Nephron progenitor cell (in vitro differentiated cells): ENCODE measurements at places on chromosomes 3 and 15.

- peaks cover 38% of the 10 kb centered on the region for H3K4me1 ChIP-seq
- H3K27ac ChIP-seq: no peak overlapping the region
Observed at GRCh38 chr3:56980798-56981390, 79.6 kb upstream of the SPATA12 start.

GRCh38 chr3:123498761-123499160, 49.9 kb upstream of the ADCY5 start:
- no peak for DNase-seq
- H3K4me3 ChIP-seq: no peak overlapping the region
- peaks cover 23% of the 10 kb centered on the region for H3K36me3 ChIP-seq
- peaks cover 30% of the 10 kb centered on the region for H3K4me1 ChIP-seq
- H3K27ac ChIP-seq: no peak overlapping the region
- peaks cover 4% of the 10 kb centered on the region for H3K27me3 ChIP-seq

DNA sequence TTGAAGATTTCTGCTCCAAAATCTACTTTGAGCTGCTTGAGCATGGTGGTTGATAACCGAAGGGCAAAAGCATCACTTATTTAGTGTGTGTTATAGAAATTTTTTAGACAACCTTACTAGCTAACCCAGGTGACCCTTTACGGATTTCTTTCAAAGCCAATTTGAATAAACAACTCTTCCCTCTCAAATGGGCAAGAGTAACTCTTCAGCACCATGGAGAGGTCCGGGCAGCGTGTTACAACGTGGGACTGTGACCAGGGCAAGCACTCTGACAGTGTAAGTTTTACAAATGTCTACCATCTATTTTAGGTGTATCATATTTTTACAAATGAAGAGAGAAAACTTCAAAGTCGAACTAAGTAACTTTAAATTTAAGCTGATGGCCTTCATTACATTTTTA, 471.8 kb downstream of the MFSD1 start:
- no peaks in the 10 kb centered on the region for H3K36me3 ChIP-seq
- H3K4me1 ChIP-seq: no peaks in the 10 kb centered on the region
- DNase-seq: peak; percentile 84
- H3K4me3 ChIP-seq: no peak overlapping the region
- H3K27ac ChIP-seq: no peak overlapping the region

DNA sequence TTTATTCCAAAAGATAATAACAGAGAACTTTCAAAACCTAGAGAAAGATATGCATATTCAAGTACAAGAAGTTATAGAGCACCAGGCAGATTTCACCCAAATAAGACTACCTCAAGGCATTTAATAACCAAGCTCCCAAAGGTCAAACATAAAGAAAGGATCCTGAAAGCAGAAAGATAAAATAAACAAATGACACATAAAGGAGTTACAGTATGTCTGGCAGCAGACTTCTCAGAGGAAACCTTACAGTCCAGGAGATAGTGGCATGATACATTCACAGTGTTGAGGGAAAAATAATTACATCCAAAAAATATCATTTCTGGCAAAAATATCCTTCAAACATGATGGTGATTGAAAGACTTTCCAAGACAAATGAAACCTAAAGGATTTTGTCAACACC, 185.8 kb upstream of the POU1F1 start:
- no peak for DNase-seq
- H3K4me3 ChIP-seq: no peak overlapping the region
- no peaks in the 10 kb centered on the region for H3K4me1 ChIP-seq
- H3K27ac ChIP-seq: no peak overlapping the region
- H3K27me3 ChIP-seq: peaks cover 9% of the 10 kb centered on the region

DNA sequence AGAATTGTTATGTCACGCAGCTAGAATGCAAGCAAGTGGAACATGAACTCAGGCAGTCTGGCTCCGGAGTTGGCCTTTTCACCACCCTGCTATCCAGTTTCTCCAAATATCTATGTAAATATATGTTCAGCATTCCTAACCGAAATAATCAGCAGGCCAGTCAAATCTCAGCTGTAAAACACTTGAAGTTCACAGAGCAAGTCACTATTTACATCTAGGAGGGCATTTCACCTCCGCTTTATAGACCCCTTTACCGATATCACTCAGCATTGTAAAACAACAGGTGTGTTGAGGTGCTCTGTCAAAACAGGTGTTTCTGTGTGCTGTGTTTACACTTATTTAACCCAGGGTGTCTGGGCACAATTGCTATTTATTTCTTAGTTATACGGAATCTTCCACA, 12.2 kb upstream of the HES1 start:
- H3K27me3 ChIP-seq: peaks cover 67% of the 10 kb centered on the region
- DNase-seq: no peak
- H3K27ac ChIP-seq: no peak overlapping the region
- H3K36me3 ChIP-seq: no peaks in the 10 kb centered on the region
- peaks cover 9% of the 10 kb centered on the region for H3K4me1 ChIP-seq

GRCh38 chr3:178709051-178709450, 172.8 kb downstream of the KCNMB2 start:
- H3K27me3 ChIP-seq: no peaks in the 10 kb centered on the region
- peaks cover 33% of the 10 kb centered on the region for H3K4me1 ChIP-seq
- no peak overlapping the region for H3K27ac ChIP-seq
- no peak overlapping the region for H3K4me3 ChIP-seq
- DNase-seq: no peak
- H3K36me3 ChIP-seq: no peaks in the 10 kb centered on the region

DNA sequence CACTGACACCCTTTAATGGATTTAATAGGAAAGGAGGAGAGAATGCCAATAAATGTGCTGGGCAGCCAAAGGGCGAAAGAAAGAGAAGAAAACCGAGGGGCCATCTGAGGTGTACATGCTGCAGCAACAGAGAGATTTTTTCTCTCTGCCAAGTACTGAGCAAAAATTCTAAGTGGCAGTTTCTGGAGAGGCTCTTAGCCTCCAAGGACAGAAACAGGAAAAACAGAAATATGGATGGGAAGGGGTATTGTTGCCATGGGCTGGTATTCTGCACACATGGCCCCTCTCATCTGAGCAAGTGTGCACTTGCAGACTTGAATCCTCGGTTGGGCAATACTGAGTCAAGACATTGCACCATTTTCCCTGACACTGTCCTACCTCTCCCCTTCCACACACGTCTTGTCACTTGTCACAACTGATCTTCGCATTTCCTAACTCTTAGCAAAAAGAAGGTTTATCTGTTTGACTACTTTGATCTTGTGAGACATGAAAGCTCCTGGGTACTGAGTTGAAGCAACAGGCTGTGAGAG, 73.9 kb downstream of the PRICKLE2 start:
- DNase-seq: no peak

GRCh38 chr3:144104186-144104585, 132.6 kb downstream of the DIPK2A start:
- no peaks in the 10 kb centered on the region for H3K36me3 ChIP-seq
- H3K27me3 ChIP-seq: peaks cover 7% of the 10 kb centered on the region
- H3K4me3 ChIP-seq: no peak overlapping the region

DNA sequence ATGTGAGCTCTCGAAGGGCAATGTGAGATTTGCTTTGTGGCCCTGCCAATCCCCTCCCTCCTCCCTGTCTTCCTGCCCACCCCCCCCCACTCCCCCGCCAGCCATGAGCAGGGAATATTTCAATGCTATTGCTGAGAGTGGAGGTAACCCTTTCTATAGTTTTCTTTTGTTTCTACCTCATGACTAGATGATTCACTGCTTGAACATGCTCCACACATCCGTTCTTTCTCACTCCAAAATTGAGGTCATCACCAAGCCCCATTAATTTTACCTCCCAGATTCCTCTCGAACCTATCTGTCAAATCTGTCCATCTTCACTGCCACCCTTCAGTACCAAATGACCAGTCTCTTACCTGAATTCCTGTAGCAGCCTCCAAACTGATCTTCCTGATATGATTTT, 12.2 kb downstream of the ZNF774 start:
- H3K36me3 ChIP-seq: peaks cover 20% of the 10 kb centered on the region
- no peak for DNase-seq
- no peaks in the 10 kb centered on the region for H3K27me3 ChIP-seq
- H3K4me1 ChIP-seq: peaks cover 26% of the 10 kb centered on the region
- H3K27ac ChIP-seq: no peak overlapping the region
- no peak overlapping the region for H3K4me3 ChIP-seq

GRCh38 chr3:111808439-111808838, 50.6 kb upstream of the PHLDB2 start:
- H3K27ac ChIP-seq: no peak overlapping the region
- H3K4me1 ChIP-seq: no peaks in the 10 kb centered on the region
- DNase-seq: no peak
- H3K36me3 ChIP-seq: no peaks in the 10 kb centered on the region
- no peak overlapping the region for H3K4me3 ChIP-seq

GRCh38 chr3:183984749-183985729, 32.6 kb downstream of the ABCC5 start:
- no peak overlapping the region for H3K4me3 ChIP-seq
- no peak for DNase-seq
- no peak overlapping the region for H3K27ac ChIP-seq
- H3K36me3 ChIP-seq: peaks cover 60% of the 10 kb centered on the region
- no peaks in the 10 kb centered on the region for H3K27me3 ChIP-seq
- peaks cover 52% of the 10 kb centered on the region for H3K4me1 ChIP-seq

DNA sequence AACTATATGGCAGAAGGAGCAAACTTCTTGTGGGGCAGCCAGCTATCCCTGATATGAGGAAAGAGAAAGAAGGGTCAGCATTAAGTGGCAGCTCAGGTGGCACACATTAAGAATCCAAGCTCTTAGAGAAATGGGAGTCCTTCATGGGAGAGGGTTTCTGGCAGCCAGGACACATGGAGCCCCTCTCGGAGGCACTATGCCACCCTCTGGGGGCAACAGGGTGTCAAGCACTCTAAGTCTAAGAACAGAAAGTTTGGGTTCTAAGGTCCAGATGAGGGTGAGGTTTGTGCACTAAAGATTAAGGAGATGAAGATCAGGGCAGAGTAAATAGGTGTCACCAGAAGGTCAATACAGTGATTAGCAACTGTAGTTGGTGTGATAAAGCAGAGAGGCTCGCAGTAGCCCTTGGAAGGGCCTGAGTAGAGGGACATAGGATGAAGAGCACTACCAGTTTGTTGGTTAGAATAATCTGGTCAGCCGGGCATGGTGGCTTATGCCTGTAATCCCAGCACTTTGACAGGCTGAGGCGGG, 89.3 kb downstream of the ST6GAL1 start:
- DNase-seq: no peak
- H3K4me1 ChIP-seq: peaks cover 50% of the 10 kb centered on the region
- no peaks in the 10 kb centered on the region for H3K27me3 ChIP-seq
- no peak overlapping the region for H3K4me3 ChIP-seq
- H3K36me3 ChIP-seq: peaks cover 77% of the 10 kb centered on the region
- H3K27ac ChIP-seq: peak overlapping the region; percentile 41

DNA sequence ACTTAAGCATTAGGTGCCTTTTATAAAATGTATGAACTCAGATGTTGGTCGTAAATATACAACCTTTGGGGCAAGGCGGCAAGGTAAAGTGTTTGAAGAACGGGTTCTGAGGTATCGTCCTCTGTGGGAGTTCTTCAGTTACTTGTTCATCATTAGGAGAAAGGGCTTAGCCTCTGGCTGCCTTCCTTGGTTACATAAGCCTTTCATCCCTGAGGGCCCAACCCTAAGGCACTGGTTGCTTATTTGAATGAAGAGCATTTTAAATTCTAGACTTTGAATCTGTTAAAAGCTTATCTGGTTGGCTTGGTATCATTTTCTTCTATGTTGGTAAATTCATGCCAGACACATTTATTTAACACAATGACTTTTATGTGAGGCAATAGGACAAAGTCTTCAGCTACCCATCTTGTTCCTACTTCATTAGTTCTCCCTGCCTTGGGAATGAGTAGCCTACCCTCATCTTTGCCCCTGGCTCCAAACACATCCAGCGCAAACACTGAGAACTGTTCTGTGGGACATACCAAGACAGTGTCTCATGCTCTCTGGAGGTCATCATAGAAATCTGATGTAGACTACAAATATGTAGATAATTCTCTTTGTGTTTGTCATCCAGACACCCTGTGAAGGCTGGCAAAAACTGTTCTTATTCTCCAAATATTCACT, 12.4 kb upstream of the CCDC80 start:
- no peak overlapping the region for H3K4me3 ChIP-seq
- no peak for DNase-seq
- H3K27me3 ChIP-seq: peaks cover 3% of the 10 kb centered on the region
- no peaks in the 10 kb centered on the region for H3K36me3 ChIP-seq
- H3K4me1 ChIP-seq: peaks cover 4% of the 10 kb centered on the region

DNA sequence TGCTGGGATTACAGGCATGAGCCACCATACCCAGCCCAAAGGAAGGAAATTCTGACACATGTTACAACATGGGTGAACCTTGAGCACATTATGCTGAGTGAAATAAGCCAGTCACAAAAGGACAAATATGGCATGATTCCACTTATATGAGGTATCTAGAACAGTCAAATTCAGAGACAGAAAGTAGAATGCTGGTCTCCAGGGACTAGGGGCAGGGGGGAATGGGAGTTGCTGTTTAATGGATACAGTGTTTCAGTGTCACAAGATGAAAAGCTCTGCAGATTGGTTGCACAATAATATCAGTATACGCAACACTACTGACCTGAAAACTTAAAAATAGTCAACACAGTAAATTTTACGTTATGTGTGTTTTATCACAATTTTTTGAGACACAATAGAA, 4.1 kb downstream of the SPATA12 start:
- H3K27me3 ChIP-seq: peaks cover 2% of the 10 kb centered on the region
- no peak overlapping the region for H3K27ac ChIP-seq
- H3K4me1 ChIP-seq: peaks cover 66% of the 10 kb centered on the region
- no peak overlapping the region for H3K4me3 ChIP-seq
- no peak for DNase-seq
- no peaks in the 10 kb centered on the region for H3K36me3 ChIP-seq

GRCh38 chr3:58072763-58073130, 64.5 kb downstream of the FLNB start:
- H3K36me3 ChIP-seq: peaks cover 14% of the 10 kb centered on the region
- no peak overlapping the region for H3K4me3 ChIP-seq
- H3K27ac ChIP-seq: no peak overlapping the region
- no peaks in the 10 kb centered on the region for H3K27me3 ChIP-seq
- no peak for DNase-seq
- peaks cover 58% of the 10 kb centered on the region for H3K4me1 ChIP-seq

- DNase-seq: no peak
- H3K4me1 ChIP-seq: peaks cover 38% of the 10 kb centered on the region
- peaks cover 25% of the 10 kb centered on the region for H3K36me3 ChIP-seq
- H3K27ac ChIP-seq: peak overlapping the region; percentile 38
- no peak overlapping the region for H3K4me3 ChIP-seq
Observed at GRCh38 chr3:30659270-30660130, 53.1 kb downstream of the TGFBR2 start.

GRCh38 chr15:67184208-67184925, 70.1 kb downstream of the AAGAB start:
- peaks cover 7% of the 10 kb centered on the region for H3K4me1 ChIP-seq
- no peak overlapping the region for H3K27ac ChIP-seq
- peaks cover 3% of the 10 kb centered on the region for H3K27me3 ChIP-seq
- no peak overlapping the region for H3K4me3 ChIP-seq
